ENCODE measurements at places on chromosomes 2 and 18.

GRCh38 chr2:229202646-229203045 is 68.4 kb downstream of the PID1 start:
- DNase-seq: no peak

DNA sequence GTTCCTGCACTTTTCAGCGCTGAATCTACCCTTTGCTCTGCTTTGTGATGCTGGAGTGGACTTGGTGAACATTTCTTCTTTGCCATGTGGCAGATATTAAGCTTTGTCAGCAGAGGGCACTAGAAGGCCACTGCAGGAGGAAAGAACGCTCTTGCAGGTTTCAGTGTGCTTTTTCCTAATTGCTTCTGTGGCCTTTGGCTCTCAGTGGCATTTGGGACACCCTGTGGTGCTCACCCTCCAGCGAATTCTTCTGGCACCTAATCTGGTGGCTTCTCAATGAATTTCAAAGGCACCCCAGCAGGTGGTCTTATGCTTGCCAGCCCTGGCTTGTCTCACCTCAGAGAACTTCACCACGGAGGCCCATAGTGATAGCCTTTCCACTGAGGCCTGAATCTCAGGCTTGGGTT is 146.7 kb downstream of the MYO3B start:
- DNase-seq: no peak

- no peak for DNase-seq
Measured at GRCh38 chr2:173386021-173386737, 31.5 kb downstream of the CDCA7 start.

DNA sequence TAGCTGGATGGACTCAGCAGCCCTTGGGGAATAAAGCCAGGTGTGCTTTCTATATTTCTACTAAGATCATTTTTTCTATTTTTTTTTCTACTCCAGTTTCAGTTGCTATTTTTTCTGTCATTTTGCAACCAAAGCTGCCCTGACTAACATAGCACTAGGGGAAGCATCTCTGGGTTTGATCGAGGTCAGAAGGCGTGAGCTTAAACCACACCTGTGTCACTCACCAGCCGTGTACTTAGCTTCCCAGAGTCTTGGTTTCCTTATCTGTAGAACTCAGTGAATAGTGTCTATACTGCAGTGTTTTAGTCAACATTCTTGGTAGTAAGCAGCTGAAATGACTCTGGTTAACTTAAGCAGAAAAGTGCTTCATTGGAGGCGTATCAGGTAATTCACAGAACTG is 489.6 kb upstream of the SPRED2 start:
- no peak for DNase-seq

GRCh38 chr2:236164201-236164924 is 3.8 kb downstream of the GBX2 start:
- no peak for DNase-seq

DNA sequence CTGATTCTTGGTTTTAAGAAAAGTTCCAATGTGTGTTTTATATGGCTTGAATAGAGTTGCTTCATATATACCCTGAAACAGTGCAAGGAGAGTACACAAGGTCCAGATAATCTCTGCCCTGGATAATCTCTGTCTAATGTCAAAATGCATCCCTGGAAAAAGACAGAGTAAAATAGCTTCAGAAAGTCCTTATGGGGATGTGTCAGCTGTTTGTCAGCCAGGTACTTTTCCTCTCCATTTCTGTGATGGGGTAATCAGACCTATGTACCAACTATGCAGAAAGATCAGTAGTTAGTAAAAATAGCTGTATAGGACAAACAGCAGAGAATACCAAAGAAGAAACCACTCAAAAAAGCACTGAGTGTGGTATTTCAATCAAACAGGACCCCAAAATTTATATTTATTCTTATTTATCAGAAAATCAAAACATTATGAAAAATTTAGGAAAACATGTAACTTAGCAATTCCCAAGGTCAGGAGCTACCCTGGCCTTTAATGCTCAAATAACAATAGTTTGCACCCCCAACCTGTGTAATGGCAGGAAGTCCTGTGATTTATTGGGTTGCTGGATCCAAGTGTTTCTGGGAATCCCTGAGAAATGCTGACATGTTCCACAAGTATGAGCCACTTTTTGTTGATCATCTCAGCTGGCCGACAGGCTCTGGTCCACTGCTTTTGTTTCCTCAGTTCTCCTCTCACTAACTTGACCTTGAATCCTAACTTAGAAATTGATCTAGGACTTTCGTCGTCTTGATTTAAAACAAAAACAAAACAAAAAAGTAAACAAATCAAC is 69.6 kb downstream of the MDH1 start:
- DNase-seq: no peak

DNA sequence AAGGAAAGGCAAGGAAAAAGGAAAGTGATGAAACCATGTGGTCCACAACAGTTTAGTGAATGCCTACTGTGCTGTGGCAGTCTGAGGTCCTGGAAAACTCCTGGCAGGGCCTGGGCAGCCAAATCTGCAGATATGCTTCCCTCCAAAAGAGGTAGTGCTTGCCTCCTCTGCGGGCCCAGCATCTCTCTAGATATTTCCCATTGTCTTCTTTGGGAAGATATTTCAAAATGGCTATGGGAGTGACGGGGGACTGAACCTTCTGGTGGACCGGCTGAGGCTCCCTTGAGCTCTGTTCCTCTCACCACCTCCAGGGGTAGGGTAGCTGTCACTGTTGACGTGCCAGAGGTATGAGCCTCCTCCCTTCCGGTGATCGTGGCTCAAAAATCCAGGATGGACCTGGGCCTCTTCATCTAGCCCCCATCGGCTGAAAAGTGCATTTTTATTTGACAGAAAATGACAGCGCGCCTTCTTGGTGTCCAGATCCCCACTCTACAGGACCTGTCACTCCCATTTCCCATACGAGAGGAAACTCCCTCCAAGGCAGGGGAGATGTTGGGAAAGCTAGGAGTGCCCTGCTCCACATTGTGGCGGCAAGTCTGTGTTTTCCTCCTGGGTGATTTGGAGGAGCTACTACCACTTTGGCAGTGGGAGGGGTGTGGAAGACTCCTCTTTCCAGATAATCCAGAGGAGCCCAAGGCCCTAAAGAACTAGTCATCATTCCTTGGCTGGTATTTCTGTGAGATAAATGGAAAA is 9.4 kb upstream of the PAX3 start:
- no peak for DNase-seq

DNA sequence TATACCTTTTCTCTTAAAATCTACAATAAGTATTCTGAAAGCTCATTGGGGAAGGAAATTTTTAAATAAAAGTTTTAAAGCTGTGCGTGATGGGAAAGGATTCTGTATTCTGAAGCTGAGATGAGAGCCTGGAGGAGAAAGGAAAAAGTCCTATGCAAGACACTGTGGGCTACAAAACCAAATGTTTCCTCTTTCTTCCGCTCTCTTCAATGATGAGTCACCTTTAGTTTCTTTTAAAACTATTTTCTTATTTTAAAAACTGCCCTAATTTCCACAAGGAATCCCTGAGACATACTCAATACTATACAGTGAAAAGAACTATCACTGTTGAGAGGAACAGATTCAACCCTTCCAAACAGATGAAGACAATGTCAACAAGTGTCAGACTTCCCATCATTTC is 87.4 kb downstream of the INO80D start:
- DNase-seq: no peak

DNA sequence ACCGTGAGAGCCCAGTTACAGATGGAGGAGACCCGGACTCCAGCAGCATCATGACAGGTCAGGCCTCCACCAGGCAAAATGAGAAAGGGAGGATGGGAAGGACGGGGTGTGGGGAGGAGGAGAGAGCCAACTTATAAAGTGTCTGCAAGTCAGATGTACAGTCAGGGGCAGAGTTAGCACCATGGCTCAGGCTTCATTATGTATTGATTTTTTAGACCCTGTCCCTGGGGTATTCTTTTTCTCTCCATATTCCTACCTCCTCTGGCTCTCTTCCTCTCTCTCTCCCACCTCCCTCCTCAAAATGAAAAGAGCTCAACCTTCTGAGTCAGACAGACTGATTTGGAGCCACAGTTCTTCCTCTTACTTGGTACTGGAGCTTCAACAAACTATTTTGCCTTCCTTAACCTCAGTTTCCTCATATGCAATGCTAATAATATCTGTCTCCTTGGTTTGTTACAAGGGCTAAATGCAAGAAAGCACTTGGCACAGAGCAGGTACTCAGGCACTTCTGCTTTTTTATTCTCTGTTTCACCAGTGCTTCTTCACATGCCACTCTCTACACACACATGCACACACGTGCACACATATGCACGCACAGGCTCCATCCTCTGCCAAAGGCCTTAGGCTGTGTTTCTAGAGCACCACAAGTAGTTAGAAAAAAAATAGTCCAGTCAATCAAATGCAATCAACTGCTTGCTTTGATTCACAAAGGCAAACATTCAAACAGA is 92.3 kb upstream of the PKDCC start:
- no peak for DNase-seq

GRCh38 chr2:228023619-228024018 is 152.2 kb downstream of the DAW1 start:
- no peak for DNase-seq

- no peak for DNase-seq
Measured at GRCh38 chr2:221415789-221416188, 156.3 kb downstream of the EPHA4 start.

- no peak for DNase-seq
Measured at GRCh38 chr2:152581360-152581759, 135.9 kb downstream of the PRPF40A start.

DNA sequence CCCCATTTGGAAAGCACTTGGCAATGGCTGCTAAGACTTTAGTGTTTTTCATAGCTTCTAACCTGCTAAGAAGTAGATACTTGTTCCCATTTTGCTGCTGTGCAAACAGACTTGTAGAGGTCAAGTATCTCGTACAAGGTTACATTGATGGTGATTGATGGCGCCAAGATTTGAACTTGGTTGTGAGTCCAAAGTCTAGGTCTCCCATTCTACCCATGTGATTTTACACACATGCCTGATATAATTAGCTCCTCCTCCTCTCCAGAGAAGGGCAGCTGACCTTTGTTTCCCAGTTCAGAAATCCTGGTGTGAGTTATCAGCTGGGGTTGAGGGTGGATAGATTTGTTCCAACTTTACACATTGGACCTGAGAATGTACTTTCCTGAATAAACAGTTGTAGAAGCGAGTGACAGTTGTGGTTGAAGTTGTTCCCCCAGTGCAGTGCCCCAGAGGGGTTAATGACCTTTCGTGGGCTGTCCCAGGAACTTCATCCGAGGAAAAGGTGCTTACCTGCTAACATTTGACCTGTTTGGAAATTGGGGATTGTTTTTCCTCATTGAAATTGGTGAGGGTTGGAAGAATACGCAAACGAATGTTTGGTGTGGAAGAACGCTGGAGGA is 10.4 kb downstream of the TCF7L1 start:
- no peak for DNase-seq

GRCh38 chr2:106990297-106990696 is 104.3 kb upstream of the ST6GAL2 start:
- peak; percentile 80 for DNase-seq

- DNase-seq: no peak
Measured at GRCh38 chr2:145066856-145067548, 547.1 kb upstream of the ZEB2 start.
